Activated CD4-positive, CD25-positive, alpha-beta regulatory T cell treated with anti-CD3 and anti-CD28 coated beads, Interleukin-2, amount 50 U/mL, for 16 hours (primary cell): ENCODE measurements at places on chromosomes 13 and 19.

DNA sequence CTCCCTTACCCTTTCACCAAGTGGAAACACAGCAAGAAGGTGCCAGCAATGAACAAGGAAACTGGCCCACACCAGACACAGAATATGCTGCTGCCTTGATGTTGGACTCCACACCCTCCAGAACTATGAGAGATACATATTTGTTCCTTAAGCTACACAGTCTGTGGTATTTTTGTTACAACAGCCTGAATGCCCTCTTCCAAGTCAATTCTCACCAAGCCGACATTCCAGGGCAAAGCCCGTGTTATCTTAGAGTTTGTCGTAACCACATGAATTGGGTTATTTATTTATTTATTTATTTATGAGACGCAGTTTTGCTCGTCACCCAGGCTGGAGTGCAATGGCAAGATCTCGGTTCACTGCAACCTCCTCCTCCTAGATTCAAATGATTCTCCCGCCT is 14.9 kb downstream of the FGF21 start:
- DNase-seq = no peak

DNA sequence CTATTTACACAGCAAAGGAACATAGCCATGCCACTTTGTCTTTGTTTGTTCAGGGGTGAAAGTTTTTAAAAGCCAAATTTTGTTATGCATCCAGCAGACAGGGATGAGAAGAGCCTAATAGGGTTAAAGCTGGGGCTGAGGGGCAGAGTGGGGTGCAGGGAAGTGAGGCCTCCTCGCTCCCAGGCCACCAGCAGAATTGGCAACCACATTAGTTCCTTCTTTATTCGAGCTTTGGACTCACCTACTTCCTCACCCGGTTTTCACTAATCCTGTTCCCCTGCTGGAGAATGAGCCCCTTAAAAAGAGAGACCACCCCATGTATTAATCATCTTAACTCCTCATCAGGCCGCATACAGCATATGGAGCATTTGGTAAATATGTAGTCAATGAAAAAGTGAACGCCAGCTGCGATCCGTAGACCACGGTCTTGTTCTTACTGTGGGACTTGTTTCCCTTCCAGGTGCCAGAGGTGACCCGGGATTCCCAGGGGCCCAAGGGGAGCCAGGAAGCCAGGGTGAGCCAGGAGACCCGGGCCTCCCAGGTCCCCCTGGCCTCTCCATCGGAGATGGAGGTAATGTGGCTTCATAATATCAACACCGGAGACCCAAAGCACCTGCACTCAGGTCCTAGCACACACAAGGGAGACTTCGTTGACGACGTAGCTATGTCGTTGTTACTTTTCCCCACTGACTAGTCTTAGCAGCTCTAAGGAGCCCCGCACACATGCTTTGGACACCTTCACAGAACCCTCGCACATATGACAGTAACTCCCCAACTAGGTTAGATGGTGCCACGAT is 112.1 kb downstream of the RAB20 start:
- DNase-seq = no peak

DNA sequence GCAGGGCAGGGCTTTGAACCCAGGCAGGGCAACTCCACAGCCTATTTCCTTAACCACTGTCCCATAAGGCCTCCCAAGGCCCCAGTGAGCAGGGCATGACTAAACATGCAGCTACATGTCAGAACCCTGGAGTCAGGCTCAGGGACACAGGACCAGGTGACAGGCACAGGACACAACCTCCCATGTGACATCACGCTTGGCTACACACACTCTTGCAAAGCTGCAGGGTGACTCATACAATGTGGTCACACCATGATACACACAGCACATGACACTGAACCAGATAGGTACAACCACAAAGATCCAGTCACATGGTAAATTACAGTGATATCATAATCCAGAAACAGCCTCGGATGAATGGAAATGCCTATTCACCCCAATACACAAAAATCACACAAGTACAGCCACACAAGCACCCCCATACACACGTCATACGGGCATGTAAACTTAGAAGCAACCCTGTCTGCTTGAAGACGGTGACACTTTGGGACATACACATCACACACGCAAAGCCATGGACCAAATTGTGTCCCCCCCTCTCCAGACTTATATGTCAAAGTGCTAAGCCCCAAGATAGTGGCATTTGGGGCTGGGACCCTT is 14.5 kb downstream of the KLK4 start:
- DNase-seq = no peak

GRCh38 chr13:76538004-76538403 is 348.2 kb downstream of the KCTD12 start:
- no peak for DNase-seq

DNA sequence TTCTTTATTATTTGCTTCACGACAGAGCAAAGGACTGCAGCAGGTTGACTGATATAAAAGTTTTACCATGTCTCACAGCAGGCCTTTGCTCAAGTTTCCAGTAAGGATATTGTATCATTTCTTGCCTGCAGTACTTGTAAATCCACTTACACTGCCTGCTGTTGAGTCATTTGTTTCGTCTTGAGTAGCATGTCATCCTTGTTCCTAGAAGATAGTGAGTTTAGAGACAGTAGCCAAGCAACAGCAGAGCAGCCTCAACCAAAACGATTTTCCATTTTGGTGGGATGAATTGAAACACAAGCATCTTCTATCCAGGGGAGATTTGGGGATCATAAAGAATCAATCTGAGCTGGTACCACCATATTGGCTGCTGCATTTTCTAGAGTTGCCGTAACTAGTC is 24.0 kb upstream of the ALOX5AP start:
- no peak for DNase-seq

DNA sequence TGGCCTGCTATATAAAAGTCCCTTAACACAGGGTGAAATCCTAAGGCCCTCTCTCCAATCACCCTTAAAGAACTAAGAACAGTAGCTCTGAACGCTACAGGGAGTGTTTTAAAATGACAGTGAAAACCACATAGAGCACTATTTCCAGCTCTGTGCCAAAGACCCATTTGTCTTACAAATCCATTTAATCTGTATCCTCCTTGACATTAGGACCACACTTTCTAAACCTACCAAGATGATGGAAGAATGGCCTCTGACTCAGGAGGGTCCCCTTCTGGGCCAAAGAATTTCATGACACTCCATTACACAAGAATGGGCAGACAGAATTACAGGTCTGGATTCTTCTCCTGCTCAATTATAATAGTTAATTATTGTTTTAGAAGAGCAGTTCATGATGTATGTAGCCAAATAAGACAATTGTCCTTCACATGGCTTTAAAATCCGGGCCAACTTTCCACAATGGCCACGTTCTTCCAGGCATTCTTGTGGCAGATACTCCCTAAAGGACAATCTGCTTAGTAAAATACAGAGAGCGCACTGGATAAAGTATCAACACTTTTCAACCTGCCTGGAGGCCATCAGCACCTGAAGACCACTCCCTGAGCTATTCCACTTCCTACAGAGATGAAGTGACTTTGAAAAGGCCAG is 61.0 kb downstream of the STK24 start:
- no peak for DNase-seq

DNA sequence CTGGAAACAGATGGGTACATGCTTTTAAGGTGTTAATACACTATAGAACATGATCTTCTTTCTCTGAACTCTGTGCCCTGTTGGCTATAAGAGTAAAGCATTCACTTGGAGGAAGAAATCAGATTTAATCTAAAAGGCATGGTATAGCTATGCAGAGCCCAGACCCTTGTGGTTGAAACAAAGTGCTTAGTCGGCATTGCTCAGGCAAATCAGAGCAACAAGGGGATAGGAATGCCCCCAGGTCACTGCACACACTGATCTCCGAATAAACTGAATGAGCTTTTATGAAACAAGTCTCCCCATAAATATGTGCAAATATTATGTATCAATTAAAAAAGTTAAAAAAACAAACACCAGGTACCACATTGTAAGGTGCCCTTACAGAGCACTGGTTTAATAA is 52.0 kb upstream of the RGCC start:
- DNase-seq = no peak

GRCh38 chr19:29259867-29260281 is 46.9 kb upstream of the UQCRFS1 start:
- DNase-seq = no peak

DNA sequence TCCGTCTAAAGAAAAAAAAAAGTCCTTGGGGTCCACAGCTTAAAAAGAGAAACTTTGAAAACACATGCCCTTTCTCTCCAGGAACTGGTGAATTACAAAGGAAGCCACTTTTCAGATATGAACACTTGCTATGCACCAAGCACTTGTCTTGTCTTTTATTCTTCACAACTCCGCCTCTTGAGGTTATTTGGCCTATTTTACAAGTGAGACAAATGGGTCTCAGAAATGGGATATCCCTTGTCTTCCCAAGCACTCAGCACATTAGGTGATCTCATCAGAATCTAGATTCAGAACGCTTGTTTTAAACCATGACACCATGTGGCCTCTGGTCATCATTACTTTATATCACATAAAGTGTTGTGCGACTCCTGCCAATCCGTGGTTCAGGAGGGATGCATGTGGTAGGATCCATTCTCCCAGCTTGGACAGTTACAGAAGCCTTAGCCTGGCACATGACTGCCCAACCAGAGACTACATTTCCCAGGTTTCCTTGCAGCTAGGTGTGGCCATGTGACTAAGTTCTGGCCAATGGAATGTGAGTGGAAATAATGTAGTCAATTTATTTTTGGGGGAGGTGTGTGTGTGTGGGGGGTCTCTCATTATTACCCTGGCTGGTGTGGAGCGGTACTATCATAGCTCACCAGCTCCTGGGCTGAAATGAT is 13.9 kb downstream of the TSKS start:
- no peak for DNase-seq

DNA sequence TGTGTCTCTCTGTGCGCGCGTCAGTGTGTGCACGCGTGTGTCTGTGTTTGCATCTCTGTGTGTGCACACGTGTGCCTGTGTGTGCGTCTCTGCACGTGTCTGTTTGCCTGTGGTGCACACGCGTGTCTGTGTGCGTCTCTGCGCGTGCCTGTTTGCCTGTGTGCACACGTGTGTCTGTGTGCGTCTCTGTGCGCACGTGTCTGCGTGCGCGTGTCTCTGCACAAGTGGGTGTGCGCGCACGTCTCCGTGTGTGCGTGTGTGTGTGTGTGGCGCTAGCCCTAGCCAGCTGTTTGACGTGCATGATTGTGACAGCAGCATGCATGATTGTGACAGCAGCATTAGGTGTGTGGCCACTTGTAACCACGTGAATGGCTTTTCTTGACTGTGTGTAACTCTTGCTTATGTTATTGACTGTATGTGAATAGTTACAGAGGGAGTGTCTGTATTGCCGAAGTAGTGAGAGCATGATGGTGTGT is 31.1 kb downstream of the ZNF146 start:
- no peak for DNase-seq

DNA sequence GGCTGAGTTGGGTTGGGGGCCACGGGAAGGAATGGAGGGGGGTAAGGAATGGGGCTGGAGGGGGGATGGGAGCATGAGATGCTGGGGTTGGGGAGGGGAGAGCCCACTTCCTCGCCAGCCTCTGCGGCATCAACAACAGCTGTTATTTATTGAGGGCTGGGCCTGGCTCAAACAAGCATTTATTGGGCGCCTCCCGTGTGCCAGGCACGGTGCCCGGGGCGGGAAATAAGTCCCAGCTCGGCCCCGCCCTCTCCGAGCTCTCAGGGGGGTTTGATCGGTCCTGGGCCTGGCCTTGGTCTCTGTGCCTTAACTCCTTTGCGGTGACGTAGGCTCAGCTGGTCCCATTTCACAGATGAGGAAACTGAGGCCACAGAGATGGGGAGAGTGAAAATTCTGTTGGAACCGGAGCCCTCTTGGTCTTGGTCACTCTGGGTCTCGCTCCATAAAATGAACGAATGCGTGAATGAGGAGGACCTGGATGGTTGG is 919 bp upstream of the ADAMTS10 start:
- no peak for DNase-seq

DNA sequence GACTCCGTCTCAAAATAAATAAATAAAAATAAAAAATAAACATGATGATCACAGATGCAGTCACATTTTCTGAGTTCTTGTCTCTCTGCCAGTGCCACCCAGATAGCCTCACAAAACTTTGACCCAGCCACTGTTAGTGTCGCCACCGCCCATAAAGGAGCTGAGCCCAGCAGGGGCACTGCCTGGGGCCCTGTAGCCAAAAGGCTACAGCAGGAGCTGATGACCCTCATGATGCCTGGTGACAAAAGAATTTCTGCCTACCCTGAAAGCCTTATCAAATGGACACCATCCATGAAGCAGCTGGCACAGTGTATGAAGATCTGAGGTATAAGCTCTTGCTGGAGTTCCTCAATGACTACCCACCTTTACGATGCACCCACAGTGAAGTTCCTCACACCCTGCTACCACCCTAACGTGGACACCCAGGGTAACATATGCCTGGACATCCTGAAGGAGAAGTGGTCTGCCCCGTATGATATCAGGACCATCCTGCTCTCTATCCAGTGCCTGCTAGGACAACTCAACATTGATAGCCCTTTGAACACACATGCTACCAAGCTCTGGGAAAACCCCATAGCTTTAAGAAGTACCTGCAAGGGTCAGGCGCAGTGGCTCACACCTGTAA is 18.3 kb downstream of the ZNF587 start:
- no peak for DNase-seq
